ENCODE measurements at places on chromosomes 2 and 18. TPM values are rescaled to one million over a fixed set of nuclear protein-coding genes. Genes with fewer than 3 reads are reported as not detected.

GRCh38 chr18:76503649-76504386, 8.8 kb upstream of the ZNF516 start:
- DNase-seq: no peak

- DNase-seq: no peak
These were observed 694.9 kb upstream of the KLHL29 start for GRCh38 chr2:22690096-22690495.

GRCh38 chr18:50472941-50473340, 86.9 kb upstream of the MAPK4 start:
- DNase-seq: no peak

- no peak for DNase-seq
These were observed 110.6 kb downstream of the MRO start for GRCh38 chr18:50709193-50709592.

DNA sequence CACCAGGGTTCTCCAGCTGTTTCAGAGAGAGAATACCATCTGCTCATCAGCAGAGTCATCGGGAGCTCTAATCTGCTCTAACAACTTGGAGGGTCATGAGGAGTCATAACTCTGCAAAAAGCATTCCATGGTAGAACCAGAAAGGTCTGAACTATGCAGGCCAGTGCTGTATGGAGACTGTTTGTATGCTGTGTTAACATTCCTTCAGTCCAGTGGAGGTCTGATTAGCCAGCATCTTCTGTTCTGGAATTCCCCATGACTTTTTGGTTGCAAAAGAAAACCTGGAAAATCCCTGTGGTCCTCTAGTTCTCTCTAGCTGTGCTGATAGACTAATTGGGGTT, 9.4 kb upstream of the ITGB6 start:
- no peak for DNase-seq

- DNase-seq: no peak
These were observed 29.3 kb downstream of the DPYSL5 start for GRCh38 chr2:26877276-26877675.

DNA sequence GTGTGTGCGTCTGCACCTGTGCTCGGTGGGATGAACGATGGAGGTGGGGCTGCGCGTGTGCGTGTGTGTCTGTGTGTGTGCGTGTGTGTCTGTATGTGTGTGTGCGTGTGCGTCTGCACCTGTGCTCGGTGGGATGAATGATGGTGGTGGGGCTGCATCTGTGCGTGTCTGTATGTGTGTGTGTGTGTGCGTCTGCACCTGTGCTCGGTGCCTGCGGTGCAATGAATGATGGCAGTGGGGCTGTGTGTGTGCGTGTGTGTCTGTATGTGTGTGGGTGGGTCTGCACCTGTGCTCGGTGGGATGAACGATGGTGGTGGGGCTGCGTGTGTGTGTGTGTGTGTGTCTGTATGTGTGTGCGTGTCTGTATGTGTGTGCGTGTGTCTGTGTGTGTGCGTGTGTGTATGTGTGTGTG, 48.5 kb upstream of the CTDP1 start:
- no peak for DNase-seq

DNA sequence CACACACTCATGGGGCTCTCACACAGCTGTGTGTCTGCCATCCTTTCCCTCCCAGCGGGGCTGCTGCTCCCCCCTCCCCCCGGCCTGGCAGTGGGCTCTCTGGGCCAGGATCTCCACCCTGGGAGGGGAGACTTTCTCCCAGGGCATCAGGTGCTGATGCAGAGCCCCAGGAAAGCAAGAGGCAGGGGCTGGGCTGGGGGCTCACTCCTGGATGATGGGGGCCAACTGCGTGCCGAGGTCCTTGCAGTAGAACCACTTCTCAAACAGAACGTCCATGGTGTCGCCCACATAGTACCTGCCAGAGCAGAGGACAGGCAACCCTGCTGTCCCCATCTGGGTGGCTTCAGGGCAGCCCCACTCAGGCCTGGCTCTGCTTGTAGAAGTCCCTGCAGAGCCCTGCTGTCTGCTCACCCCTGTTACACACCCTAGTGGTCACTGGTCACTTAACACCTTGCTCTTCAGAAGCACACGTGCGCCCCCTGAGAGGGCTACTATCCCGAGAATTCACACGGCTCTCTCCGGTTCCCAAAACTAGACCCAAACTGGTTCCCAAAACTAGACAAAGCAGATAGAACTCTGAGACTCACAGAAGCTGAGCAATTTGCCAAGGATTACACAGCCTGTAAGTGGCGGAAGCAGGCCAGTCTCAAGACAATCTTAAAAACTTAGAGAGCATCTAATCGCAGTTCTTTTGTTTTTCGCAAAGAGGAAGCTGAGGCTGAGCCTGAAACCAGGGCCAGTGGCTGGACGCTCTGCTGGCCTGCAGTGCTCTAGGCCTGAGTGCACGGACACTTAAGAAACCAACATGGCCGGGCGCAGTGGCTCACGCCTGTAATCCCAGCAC, 6.6 kb upstream of the OXER1 start:
- peak; percentile 41 for DNase-seq

DNA sequence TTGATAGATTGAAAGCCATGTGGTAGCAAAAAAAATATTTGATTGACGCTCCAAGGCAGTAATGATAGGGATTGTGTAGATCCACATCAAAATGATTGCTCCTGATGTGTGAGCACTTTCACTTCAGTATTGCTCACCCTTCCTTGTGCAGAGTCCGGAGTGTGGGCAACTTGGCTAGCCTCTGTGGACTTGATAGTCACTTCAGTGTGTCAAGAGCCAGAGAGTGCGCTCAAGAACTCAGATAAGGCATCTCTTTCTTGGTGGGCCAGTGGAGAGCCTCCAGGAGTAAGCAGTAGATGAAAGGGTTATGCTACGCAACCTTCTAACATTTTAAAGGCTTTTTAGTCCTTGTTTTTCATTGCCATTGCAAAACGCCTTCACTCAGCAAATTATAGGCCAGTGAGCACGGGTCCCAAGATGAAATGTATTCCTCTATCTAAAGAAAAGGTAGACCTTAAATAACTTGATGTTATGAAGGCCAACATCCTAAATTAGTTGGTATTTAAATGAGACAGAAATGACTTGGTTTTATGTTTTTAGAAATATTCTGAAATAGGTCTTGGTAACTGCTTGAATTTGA, 84.4 kb downstream of the MEIS1 start:
- DNase-seq: no peak

GRCh38 chr18:58624011-58624410, 4.9 kb downstream of the ALPK2 start:
- no peak for DNase-seq

DNA sequence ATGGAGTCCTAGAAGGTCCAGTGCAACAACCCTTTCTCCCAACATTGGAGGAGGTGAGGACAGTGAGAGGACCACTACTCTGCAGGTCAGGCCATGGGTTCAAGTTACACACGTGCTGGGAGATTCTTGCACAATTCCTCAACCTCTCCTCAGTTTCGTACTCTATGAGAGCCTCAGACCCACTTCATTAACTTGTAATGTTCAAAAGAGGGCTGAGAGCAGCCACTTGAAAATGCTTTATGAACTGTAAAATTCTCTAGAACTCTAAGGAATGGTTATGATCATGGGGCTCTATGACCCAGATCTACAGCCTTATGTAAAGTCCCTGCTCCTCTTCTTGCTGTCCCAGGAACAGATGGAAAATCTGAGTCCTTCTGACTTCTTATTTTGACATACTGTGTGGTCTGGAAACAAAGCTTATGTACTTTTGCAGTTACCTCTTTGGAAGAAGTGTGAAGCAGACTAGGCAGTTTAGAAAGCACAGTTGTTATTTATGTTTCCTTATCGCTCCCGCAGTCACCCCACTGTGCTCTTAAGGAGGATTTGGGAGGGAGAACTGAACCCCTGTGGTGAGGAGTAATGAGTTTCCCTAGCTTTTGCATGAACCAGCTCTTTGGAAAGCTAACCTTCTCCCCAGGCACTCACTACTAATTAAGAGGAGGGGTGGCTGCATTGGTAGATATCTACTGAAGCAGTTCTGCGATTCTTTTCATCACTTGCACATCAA, 296.6 kb downstream of the LRRTM1 start:
- DNase-seq: no peak

GRCh38 chr2:69226903-69227302, 160.1 kb downstream of the GFPT1 start:
- no peak for DNase-seq

C2orf92 gene
- 4.5 TPM for total RNA-seq

TMEM37 gene
- 32.5 TPM for total RNA-seq

ANKRD30BL gene
- total RNA-seq: 1.3 TPM

SERPINE2 gene
- 75.9 TPM for total RNA-seq

CDKL4 gene
- 1.5 TPM for total RNA-seq

FOXD4L1 gene
- total RNA-seq: 0.23 TPM

Data from ovary (tissue), 10 donors.